ENCODE measurements at places on chromosomes 5 and 9. TPM values are rescaled to one million over a fixed set of nuclear protein-coding genes. Genes with fewer than 3 reads are reported as not detected.

- no peaks in the 10 kb centered on the region for H3K36me3 ChIP-seq
- H3K27ac ChIP-seq: no peak overlapping the region
- no peak for DNase-seq
- H3K4me1 ChIP-seq: peaks cover 22% of the 10 kb centered on the region
Observed at GRCh38 chr9:33843312-33843961, 26.5 kb downstream of the UBE2R2 start.

DNA sequence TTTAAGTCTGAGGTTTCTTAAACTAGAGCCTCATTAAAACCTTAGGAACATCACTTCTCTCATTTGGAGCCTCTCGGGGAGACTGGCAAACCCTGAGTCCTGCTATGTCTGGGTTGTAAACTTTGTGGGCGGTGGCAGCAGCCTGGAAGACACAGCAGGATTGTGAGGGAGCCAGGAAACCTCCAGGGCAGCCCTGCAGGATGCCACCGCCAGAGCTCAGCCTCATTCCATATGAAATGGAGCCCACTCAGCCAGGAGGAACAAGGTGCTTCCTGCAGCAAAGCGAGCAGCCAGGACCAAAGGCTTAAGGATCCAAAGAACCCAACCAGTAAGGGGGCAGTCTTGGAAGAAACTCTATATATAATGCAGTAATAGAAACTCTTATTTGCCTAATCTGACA is 37.9 kb upstream of the IDNK start:
- no peaks in the 10 kb centered on the region for H3K4me1 ChIP-seq
- H3K4me3 ChIP-seq: no peak overlapping the region
- no peaks in the 10 kb centered on the region for H3K27me3 ChIP-seq
- DNase-seq: no peak
- H3K27ac ChIP-seq: no peak overlapping the region

FAM151B gene
- polyA plus RNA-seq: not detected

- no peaks in the 10 kb centered on the region for H3K27me3 ChIP-seq
- H3K27ac ChIP-seq: no peak overlapping the region
- no peaks in the 10 kb centered on the region for H3K4me1 ChIP-seq
- H3K36me3 ChIP-seq: no peaks in the 10 kb centered on the region
Observed at GRCh38 chr9:91255327-91255726, 106.4 kb downstream of the AUH start.

GRCh38 chr9:107586493-107586892 is 96.9 kb upstream of the KLF4 start:
- H3K27me3 ChIP-seq: no peaks in the 10 kb centered on the region
- DNase-seq: no peak
- H3K27ac ChIP-seq: no peak overlapping the region
